Stimulated activated CD8-positive, alpha-beta memory T cell treated with anti-CD3 and anti-CD28 coated beads, Interleukin-15, amount 100 ng/mL, for 48 hours (primary cell): ENCODE measurements at places on chromosomes 11 and 22.

DNA sequence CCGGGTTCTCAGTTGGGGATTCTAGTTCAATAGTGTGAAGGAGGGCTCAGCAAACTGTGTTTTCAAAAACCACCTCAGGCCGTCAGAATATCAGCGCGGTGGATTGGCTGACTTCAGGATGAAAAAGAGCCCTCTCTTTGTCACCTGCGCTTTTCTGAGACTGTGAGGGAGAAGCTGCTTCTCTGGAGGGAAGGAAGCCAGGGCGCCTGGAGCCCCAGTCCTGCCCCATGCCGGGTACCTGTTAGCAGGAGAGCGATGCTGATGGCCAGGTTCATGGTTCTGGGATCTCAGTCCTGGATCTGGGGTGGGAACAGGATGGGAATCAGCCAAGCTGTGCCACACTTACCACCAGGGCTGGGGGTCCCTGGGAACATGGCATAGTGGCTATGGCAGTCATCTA is 2.3 kb downstream of the THY1 start:
- DNase-seq = no peak

GRCh38 chr11:41872870-41873269 is 413.4 kb upstream of the LRRC4C start:
- DNase-seq = no peak

GRCh38 chr11:94519478-94520084 is 7.3 kb downstream of the C11orf97 start:
- DNase-seq = no peak

DNA sequence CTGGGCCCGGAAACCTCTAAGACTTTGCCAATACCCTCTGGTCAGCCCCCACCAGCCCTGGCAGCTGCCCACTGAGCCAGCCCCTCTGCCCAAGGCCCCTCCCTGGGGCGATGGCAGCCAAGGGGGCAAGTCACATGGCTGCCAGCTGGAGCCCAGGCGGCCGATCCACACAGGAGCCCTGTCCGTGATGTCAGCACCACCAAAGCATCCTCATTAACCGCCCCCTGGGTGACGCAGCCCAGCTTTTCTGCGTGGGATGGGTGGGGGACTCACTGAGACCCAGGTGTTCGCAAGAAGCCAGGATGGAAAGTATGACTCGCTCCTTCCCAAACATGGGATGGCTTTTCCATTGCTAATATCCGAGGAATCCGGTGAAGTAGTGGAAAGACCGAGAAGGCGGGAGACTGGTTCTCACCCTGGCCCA is 46.6 kb upstream of the WNT7B start:
- DNase-seq = no peak

DNA sequence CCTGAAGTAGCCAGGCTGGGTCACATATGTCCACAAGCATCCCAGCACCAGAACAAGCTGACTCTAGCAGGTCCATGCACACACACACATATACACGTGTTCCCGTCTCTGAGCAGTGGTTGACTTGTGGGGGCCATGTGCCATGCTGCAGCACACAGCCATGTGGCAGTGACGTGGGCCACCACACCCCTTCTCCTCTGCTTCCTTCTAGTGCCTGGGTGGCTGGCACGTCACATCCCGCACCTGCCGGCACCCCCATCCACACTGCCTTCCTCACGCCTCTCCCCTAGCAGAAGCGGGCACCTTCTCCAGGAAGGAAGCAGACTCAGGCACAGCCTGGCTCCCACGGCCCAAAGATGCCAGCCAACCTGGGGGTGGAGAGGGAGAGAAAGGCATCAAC is 9.5 kb downstream of the SYT7 start:
- no peak for DNase-seq

GRCh38 chr11:64339754-64340408 is at the start of gene CCDC88B:
TSS of gene CCDC88B (plus strand) at chr11:64340204. CDS start at chr11:64340267, 63 bp downstream.
- peak; percentile 77 for DNase-seq

DNA sequence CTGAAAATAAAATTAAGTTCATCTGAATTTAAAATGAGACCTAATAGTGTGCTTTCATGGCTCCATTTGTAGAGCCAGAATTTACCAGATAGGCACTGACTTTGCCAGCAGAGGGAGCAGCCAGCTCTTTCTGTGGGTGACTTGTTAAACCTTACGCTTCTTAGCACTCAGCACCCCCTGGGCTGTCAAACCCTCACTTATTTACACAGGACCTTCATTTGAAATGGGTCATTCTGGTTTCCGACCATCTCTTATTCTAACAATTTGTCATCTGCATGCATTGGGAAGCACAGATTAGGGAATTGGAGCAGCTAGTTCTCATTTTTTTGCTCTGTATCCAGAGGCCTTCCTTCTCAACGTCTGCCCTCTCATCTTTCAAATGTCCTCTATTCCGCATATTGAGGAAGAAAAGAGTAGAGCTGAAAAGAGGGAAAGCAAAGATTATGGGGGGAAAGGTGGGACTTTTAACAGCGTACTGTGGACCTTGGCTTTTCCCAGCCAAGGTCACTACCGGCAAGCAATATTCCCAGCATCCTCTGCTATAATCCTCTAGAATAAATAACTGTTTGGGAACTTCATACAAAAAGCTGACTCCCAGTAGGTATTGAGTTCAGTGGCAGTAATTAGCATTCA is 3.1 kb downstream of the ASRGL1 start:
- peak; percentile 29 for DNase-seq

- no peak for DNase-seq
Measured at GRCh38 chr11:119316729-119317591, at the start of gene MCAM. TSS of gene MCAM (minus strand) at chr11:119317130. CDS start at chr11:119317101, 29 bp downstream.

DNA sequence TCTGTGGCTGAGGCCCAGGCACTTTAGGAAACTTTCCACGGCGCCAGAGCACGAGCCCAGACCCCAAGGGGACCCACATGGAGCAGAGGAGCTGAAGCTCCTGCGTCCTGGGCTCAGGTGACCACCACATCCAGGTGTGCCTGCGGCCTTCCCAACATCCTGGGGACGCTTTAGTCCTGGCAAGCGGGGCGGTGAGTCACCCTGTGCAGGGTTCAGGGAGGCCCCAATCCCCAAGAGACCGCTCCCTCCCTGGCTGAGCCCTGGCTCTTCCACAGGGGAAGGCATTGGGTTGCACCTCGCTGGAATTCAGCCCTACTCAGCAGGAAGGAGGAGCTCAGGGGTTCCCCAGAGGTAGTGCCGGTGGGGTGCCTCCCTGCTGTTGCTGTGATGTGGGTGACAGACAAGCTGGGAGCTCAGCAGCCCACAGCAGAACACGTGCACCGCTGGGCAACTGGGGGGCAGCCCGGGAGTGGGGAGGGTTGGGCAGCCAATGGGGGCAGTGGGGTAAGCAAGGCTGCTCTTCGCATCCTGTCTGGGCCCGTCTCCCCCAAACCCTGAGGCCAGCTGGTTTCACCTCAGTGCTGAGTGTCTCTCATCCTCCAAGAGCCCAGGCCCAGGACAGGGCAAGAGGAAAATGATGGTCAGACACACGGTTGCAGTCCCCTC is 802.8 kb downstream of the BRD1 start:
- DNase-seq = no peak

GRCh38 chr22:30733181-30733631 is 38.5 kb downstream of the OSBP2 start:
- DNase-seq = no peak

DNA sequence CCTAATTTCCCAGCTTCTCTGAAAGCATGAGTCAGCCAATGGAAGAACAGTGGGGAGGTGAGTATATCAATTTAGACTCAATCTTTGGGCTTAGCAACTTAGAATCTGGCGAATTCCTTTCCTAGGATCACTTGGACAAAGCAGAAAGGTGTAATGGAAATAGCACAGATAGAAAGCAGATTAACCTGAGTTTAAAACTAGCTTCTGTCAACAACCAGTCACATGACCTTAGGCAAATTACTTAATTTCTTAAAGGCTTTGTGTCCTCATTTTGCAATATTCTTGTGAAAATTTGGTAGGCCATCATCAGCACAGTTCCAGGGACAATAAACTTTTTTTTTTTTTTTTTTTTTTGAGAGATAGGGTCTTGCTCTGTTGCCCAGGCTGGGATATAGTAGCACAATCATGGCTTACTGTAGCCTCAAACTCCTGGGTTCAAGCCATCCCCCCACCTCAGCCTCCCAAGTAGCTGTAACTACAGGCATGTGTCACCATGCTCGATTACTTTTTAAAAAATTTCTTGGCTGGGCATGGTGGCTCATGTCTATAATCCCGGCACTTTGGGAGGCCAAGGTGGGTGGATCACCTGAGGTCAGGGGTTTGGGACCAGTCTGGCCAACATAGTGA is 40.8 kb upstream of the PCF11 start:
- no peak for DNase-seq

DNA sequence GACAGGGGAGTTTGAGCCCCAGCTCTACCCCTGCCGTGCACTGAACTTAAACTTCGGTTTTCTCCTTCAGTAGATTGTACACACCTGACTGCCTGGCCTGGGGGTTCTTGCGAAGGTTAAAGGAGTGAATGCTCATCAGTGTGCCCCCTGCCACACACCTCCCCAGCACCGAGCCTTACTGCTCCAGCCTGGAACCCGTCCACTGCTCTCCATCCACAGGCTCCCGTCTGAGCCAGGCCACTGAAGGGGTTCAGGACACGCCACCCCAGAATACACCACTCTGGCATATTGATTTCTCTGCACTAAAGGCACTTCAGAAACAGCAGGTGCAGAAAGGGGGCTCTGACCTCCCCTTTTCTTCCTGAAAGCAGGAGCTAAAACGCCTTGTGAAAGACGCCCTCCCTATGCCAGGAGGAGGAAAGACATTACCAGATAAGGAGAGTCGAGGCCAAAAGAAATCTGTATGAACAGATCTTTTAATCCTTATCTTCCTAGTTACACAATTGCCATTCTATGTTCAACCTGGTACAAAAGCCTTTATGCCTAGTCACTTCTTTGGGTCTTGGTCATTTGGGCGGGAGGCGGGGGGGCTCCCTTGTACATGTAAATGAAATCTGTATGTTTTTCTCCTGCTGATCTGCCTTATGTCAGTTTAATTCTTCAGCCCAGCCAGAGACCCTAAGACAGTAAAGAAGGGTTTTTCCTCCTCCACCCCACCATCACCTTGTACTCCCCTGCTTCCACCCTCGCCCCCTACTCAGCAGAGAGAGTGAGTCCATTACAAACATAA is 1.9 kb upstream of the SSTR3 start:
- no peak for DNase-seq

- no peak for DNase-seq
Measured at GRCh38 chr11:128361451-128362020, 225.8 kb downstream of the ETS1 start.
